ENCODE measurements at places on chromosomes 11 and 22. TPM values are rescaled to one million over a fixed set of nuclear protein-coding genes. Genes with fewer than 3 reads are reported as not detected.

- no peak for DNase-seq
Measured at GRCh38 chr22:30876221-30876751, 92.3 kb downstream of the MORC2 start.

Gene ENTHD1
- 0.20 TPM for total RNA-seq

Gene APOL4
- total RNA-seq = 0.95 TPM

GRCh38 chr11:69249311-69250185 is 44.4 kb upstream of the MYEOV start:
- no peak for DNase-seq

Gene BTG4
- total RNA-seq = 0.62 TPM

Gene SSTR3
- 7.1 TPM for total RNA-seq

GRCh38 chr22:44831885-44832284 is 79.5 kb downstream of the ARHGAP8 start:
- DNase-seq = no peak

DNA sequence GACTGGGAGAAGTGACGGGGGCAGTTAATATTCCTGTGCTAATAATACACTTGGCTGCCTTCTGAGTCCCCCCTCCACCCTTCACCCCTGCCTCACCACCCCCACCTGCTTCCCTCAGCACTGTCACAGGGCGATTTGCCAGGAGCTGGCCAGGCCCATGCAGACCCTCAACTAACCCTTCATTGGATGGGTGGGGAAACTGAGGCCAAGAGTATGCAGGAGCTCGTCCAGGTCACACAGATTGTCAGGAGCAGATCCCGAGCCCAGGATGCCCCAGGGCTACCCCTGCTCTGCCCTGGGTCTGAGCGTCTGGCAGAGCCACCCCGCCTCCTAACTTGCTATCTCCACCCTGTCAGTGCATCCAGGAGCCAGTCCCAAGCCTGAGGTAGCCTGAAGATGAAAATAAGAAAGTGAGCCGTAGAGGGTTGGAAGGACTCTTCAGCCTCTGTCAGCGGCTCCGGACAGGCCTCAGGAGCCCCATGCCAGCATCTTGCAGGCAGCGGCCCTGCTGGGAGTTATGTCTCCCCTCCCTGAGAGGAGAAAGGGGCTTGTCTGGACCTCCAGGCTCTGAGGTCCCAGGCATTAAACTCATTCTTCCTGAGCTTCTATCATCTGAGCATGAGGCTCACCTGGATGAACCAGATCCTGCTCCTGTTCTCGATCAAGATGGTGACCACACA is 6.2 kb downstream of the TPBGL start:
- DNase-seq = no peak

DNA sequence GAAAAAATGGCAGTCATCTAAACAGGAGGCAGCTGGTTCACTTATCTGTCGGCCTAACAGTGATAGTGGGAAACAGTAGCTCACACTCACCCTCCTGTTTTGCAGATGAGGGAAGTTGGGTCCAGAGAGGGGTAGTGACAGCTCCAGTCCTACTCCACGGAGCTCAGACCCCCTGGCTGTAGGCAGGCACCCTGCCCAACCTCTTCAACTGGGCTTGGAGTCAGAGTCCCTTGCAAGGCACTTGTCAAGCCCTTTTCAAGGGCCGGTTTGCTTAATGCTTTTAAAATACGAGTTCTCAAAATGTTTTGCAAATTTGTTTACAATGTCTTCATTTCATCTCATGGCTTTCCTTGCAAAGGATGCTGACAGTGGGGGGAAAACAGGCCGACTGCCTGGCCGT is 75.1 kb downstream of the BMAL1 start:
- DNase-seq = no peak

Gene TEX54
- not detected for total RNA-seq

Gene CSTPP1
- total RNA-seq = 15.0 TPM

DNA sequence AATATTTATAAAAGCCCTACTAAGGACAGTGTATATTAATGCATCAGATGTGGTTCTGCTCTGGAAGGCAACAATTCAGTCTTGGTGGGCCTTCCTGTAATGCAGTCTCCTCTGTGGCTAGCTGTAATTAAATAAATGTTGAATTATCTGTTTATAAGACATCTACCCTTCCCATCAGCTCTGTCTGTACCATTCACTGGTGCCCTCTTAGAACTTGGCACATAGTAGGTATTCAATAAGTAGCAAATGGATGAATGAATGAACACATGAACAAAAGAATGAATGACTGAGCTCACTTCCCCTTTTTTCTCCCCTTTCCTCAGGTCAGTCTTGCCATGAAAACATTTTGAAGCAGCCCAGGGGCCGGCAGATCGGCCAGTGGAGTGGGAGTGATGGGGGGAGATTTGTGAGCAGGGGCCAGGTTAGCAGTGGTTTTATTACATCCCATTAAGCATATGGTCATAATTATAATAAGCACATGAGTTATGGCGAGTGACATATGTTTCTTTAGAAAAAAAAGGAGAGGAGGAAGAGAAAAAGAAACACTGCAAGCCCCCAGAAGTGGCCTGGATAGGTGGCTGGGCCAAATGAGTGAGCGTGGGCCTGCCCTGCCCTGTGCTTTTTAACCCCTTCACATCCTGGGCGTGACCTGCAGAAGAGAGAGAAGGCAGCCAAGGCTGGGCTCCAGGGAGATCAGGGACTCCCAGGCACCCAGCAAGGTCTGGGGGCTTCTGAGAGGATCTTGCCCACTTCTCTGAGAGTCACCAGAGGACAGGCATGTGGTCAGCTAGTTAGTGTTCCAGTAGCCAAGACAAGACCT is 48.6 kb upstream of the CD82 start:
- DNase-seq = no peak

DNA sequence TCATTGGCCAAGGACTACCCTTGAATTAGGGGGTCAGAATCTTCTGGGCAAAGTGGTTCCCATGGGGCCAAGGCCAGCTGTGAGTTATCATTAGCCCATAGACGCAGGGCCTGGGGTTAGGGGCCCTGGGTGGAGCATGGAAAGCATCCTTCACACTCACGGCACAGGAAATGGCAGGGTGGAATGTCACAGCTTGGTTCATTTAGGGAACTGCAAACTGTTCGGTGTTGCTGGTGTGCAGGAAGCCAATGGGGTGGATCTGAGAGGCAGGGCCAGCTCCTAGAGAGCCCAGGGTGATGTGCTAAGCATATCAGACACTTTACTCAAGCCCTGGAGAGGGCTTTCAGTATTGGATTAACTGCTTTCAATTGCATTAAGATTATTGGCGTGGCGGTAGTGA is 42.9 kb downstream of the TECTA start:
- no peak for DNase-seq

Gene JHY
- total RNA-seq = 3.1 TPM

Gene TENM4
- total RNA-seq = not detected
